ENCODE measurements at places on chromosomes 6 and 20.

DNA sequence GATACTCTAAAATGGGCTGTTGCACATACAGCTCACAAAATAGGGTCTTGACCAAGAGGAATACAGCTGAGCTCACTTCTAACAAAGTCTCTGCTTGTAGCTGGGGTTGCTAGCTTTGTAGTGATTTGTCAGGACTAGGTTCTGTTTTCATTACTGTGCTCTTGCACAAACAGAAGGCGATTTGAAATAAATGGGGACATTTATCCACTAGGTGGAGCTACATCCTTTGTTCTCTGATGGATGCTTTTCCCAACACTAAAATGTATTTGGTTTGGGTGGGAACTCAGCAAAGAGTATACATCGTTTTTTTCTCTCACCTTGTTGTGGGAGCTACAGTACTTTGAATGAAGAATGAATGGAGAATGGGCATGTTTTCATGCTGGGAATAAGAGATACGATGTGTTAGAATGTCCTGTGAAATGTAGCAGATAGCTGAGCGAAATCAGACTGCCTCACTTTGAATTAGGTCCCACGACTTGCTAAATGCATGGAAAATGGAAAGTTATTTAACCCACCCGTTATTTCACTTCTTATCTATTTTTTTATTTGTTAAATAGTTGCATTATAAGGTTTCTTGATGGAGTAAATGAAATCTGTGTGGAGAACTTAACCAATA is 494.7 kb upstream of the MAP3K7 start:
- peak; percentile 7 for DNase-seq

GRCh38 chr6:163314791-163315470 is 99.6 kb upstream of the QKI start:
- no peak for DNase-seq

- DNase-seq = no peak
These were observed 10.1 kb downstream of the SLC22A2 start for GRCh38 chr6:160248538-160248937.

GRCh38 chr6:56689663-56690062 is 47.0 kb upstream of the DST start:
- no peak for DNase-seq

- DNase-seq = peak; percentile 27
These were observed 963 bp downstream of the DDRGK1 start for GRCh38 chr20:3203315-3204123.

GRCh38 chr6:137983269-137983668 is 116.2 kb downstream of the TNFAIP3 start:
- DNase-seq = no peak

- no peak for DNase-seq
These were observed 527 bp downstream of the TOMM34 start for GRCh38 chr20:44959638-44960102.

DNA sequence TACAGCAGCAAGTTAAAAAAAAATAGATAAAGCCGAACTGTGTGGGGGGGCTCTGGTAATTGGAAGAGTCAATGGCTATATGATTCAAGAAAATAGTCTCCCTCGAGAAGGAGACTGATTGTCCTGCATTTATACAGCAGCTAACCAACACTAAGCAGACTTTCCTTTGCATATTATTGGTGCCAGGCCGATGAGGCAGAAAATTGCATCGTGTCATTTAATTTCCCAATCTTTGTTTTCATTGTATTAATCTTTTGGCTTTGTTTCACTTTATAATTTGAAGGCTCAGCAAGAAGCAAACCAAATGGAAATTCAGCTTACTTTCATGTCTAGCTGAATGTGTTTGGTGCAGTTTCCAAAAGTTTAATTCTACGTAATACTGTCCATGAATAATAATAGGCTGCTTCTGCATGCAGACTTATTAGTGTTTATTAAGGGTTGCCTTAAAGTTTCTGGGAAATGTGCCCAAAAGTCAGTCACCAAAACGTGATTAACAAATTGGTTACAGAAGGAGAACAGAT is 258.5 kb downstream of the HACE1 start:
- DNase-seq = no peak

DNA sequence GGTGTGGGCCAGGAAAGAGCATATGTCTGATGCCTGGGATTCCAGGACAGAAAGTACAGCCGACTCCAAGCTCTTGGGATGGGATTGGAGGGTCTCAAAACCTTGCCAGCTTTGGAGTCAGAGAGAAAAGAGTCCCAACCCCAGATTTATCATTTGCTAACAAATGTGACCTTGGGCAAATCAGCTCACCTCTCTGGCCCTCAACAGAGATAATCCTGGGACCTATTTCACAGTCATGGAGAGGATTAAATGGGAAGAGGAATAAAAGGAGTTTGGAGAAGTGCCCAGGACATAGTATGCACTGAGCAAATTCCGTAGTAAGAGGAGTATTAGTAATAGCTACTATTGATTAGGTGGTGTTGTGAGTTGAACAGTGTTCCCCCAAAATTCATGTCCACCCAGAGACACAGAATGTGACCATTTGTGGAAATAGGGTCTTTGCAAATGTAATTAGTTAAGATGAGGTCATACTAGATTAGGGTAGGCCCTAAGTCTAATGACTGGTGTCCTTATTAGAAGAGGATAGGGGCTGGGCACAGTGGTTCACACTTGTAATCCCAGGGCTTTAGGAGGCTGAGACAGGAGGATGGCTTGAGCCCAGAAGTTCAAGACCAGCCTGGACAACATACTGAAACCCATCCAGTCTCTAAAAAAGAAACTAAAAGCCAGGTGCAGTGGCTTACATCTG is 17.1 kb downstream of the RIPOR3 start:
- DNase-seq = no peak

DNA sequence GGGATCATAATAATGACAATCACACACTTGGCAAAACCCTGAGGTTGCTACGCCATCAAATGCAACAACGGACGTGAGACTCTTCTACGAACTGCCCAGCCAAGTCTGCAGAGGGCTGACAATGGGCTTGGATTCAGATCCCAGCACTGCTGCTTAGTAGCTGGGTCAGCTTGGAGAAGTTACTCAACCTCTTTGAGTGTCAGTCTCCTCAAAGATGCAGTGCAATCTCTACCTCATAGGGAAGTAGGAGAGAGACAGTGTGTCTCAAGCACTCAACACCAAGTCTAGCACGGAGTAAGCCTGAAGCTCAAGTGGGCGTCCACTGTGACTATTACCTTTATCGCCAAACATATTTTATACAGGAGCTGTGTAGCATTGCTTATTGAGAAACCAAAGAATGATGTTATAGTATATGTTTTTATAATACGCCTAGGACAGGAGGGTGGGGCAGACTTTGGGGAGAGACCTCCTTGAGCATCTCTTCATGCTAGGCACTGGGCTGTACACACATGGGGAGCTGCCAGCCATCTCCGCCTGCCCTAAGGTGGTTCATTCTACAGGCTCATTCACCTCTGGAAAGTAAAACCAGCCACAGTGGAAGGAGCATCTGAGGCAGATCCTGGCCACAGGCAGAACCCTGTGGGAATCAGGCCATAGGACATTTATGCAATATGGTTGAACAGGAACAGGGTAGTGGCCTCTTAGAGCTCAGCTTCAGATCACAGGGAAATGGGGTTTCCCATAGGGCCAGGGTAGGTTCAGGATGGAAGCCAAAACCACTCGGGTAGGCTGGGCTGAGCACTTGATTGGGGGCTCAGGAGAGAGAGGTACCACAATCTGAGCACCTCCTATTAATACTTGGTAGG is 160.2 kb downstream of the MRPL14 start:
- DNase-seq = no peak

GRCh38 chr6:158775832-158776231 is 43.3 kb downstream of the EZR start:
- no peak for DNase-seq

DNA sequence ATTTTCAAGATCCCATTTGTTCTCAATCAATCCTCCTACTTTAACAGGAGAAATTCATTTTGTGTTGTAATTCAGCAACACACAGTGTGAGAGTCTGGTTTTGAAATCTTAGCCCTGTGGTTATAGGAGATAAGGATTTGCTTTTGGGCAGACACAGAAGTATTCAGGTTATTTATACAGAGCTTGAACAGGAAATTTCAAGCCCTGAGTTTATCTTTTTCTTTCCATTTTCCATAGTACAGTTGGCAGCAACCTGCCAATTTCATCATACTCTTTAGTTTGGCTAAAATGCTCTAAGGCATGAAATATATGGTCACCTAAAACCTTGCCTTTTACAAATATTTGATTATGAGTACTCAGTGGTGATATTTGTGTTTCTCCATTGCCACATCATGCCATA is 41.4 kb downstream of the PKIB start:
- no peak for DNase-seq

DNA sequence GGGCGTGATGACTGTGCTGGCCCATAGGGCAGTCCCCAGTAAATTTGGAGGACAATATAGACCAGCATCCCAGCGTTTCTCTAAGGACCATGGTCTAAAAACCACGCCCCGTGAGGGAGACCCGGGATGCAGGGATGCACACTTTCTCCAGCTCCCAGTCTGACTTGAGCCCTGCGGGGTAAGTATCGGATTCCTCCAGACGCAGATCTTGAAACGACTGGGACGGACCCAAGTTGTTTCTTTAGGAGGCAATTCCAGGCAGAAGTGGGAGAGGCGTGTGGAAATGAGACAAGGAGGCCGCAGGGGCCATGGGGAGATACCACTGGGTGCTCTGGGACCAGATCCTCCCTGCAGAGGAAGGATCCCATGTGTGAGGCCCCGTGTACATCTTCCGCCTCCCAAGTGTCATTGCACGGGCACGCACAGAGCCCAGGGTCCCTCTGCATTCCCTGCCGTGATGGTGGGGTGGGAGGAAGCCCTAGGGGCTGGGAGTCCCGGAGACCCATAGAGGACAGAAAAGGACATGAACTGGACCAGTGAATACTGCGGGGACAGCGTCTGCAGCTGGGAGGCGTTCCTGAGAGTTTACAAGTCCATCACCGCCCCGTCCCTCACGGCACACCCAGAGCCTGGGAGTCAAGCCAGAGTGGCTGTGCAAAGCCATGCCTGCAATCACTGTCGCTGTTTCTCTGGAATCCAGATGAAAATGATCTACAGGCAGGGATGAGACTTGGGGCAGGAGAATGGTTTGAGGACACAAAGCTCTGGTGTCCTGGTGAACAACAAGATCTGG is 522.9 kb downstream of the CDH26 start:
- DNase-seq = no peak

DNA sequence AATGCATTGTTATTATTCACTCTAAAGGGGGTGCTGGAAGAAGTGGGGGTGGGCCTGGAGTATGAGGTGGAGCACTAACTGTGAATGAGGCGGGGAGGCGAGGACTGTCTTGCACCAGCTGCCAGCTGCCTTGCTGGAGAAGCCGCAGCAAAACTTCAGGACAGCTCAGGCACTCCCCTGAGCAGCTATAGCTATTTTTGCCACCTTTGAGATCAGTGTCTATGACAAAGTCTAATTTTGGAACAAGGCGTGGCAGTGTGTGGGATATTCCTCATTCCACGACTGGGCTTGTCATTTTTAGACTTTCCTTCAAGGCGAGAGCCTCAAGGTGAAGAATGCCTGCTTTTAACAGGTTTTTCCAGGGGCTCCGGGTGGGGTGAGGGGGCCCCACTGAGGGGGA is 143.8 kb downstream of the DOK5 start:
- DNase-seq = no peak

GRCh38 chr6:147297663-147298316 is 93.6 kb downstream of the STXBP5 start:
- no peak for DNase-seq

- DNase-seq = no peak
These were observed 19.4 kb upstream of the SLC4A11 start for GRCh38 chr20:3258429-3258828.

GRCh38 chr6:157961832-157962575 is 19.7 kb upstream of the SYNJ2 start:
- no peak for DNase-seq

- DNase-seq = no peak
These were observed 19.4 kb downstream of the RAMACL start for GRCh38 chr6:166567107-166567506.

DNA sequence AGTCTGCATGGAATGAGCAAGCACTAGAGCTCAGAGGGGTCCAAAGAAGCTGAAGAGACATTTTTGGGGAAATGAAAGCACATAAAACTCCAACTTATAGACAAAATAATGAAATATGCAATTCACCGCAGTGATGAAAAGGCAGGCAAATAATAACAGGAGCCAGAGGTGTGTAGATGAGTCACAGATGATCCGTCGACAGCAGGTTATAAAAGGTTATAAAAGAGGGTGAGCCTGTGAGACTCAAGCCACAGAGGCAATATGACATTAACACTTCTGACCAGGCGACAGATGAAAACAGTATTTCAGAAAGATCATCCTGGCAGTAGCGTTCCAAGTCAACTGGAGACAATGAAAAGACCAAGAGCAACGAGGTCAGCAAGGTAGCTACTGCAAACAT is 35.8 kb upstream of the ANKRD60 start:
- no peak for DNase-seq

GRCh38 chr6:15615802-15616201 is 47.0 kb downstream of the DTNBP1 start:
- DNase-seq = peak; percentile 51

GRCh38 chr6:43393602-43394001 is 24.2 kb upstream of the ZNF318 start:
- no peak for DNase-seq

DNA sequence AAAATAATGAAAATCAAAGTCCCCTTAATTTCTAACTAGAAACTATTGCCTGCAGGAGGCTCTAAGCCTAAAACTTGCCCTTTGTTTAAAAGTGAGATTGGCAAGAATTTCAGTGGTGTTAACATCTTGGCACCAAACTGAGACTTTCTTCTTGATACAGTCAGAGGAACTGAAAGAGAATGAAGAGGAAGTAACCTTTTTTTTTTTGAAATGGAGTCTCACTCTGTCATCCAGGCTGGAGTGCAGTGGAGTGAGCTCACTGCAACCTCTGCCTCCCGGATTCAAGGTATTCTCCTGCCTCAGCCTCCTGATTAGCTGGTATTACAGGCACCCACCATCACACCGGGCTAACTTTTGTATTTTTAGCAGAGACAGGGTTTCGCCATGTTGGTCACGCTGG is 3.6 kb downstream of the DOP1A start:
- DNase-seq = no peak

DNA sequence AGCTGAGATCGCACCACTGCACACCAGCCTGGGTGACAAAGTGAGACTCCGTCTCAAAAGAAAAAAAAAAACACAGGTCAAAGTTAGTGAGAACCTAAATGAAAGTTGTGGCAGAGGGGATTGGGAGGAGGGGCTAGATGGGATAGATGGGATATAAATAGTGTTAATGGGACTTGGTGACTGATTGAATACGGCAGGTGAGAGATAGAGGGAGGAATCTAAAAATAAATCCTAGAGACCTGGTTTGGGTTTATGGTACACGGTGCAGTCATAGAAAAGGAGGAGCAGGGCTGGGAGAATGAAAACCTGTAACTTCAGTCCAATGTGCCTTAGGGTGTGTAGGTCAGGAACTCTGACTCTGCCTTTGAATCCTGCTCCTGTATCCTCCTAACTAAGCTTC is 25.0 kb upstream of the DEK start:
- DNase-seq = no peak

- no peak for DNase-seq
These were observed 700.5 kb downstream of the TENT5A start for GRCh38 chr6:81051952-81052351.

- DNase-seq = peak; percentile 51
These were observed 31.5 kb downstream of the TRAF3IP2 start for GRCh38 chr6:111573892-111574797.

- no peak for DNase-seq
These were observed 728.4 kb downstream of the PTPRT start for GRCh38 chr20:42461291-42461690.

GRCh38 chr6:22067671-22068070 is 229.2 kb downstream of the PRL start:
- no peak for DNase-seq

Data from DMS79 (cell line).